ENCODE measurements at places on chromosomes 6 and 20. TPM values are rescaled to one million over a fixed set of nuclear protein-coding genes. Genes with fewer than 3 reads are reported as not detected.

DNA sequence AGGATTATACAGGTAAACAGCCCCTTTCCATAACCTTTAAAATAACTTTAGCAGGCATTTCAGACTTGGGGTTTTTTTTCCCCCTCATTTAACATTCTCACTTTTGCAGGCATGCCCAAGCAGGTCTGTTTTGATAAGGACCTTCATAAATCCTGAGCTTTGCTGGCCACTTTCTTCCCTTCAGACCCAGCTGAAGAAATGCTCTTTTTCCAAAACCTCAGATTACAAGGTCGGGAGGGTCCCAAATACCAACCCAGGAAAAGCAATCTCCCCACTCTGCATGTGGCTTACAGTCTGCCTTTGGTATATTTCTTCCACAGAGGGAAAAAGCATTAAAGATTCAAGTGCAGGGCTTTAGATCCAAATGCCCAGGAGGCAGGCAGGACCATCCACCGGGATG is 6.8 kb downstream of the NFATC2 start:
- no peak for DNase-seq

RBM24 gene
- 1.0 TPM for total RNA-seq

SLC17A9 gene
- not detected for total RNA-seq

HLA-DRB1 gene
- total RNA-seq, result 1.4 TPM

DNA sequence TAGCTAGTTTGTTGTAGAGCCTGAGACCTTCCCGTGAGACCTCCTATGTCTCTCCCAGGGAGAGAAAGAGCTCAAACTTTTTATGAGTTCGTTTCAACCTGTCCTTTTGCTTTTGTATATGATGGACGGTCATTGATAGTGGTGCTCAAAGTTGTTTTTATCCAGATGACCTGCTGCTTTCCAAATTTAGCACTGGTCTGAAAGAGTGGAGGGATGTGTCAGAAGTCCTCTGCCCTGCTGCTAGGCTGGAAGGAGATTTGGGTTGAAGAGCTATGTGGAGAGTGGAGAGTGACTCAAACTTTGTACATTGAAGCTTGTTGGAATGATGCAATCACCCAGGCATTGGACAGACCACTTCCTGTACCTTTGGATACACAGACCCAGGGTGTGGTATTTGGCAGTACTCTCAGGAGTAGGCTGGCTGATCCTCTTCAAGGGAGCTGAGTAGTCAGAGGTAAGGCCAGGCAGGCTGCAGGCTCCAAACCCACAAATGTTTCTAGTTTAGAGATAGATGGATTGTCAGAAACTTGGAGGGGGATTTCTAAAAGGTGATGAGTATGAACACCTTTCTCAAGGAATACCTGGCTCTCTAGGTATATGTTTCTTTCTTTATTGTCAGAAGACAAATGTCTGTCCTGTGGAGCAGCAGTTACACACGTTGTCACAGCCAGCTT is 49.4 kb upstream of the RREB1 start:
- DNase-seq, result peak; percentile 98

BCAS1 gene
- not detected for total RNA-seq

- no peak for DNase-seq
Measured at GRCh38 chr20:64065062-64065973, 2.3 kb downstream of the TCEA2 start.

DNA sequence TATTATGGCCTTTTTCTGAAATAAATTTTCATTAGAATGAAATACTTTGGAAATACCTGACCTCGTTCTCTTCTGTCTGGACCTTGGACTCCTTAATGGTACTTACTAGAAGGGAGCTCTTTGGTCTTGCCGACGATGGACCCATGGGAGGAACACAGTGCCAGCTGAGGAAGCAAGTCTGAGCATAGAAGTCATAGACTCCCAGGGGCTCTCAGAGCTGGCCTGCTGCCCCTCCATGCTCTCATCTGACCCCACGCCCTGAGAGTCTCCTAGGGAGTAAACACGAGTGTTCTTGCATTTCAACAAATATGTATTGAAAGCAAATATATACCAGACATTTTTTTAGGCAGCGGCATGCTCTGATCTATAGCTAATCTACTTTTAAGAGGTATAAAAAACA is 87.8 kb downstream of the PLEKHG1 start:
- DNase-seq, result no peak

HLA-DQA1 gene
- not detected for total RNA-seq

Data from H4 (cell line).